Prostate gland (tissue), 2 donors: ENCODE measurements at places on chromosomes 16 and 17. TPM values are rescaled to one million over a fixed set of nuclear protein-coding genes. Genes with fewer than 3 reads are reported as not detected.

GRCh38 chr17:4513113-4514032, 14.7 kb downstream of the SPNS2 start:
- no peak for DNase-seq

DNA sequence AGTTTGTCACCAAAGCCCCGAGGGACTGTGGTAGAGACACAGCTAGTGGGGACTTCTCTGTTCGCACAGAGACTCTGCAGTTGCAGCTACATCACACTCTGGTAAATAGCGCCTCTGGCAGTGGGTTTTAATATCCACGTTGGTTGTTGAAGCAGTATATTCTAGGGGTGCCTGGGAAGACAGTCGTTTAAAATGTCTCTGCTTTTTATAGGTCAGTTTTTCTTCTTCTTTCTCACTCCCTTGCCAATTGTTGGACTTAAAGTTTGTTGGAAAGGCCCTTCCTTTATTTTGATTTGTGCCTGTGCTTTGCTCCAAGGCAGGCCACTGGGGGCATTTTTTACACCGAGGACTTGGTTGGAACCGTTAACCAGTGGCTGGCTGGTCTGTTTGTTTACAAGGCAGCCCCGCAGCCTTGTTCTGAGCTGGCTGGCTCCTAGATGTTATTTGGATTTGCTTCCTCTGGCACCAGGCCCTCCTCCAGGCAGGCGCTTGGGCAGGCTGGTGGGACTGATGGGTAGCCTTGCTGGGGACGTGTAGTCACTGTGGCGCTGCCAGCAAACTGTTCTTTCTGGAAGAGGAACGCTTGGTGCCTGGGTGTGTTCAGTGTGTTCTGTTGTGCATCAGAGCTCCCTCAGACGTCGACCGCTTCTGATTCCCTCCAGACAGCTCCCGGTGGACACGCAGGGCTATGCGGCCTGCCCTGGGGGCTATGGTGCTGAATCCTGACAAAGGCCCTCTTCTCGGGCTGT, 218.2 kb upstream of the CHMP6 start:
- peak; percentile 35 for DNase-seq

GRCh38 chr17:80220054-80220735, at the start of the genes SGSH and SLC26A11:
SGSH (minus strand) TSS chr17:80220333; CDS start chr17:80220313, 20 bp downstream.
SLC26A11 (plus strand) TSS chr17:80220427; CDS start chr17:80221561, 1,134 bp downstream.
- peak; percentile 79 for DNase-seq

DNA sequence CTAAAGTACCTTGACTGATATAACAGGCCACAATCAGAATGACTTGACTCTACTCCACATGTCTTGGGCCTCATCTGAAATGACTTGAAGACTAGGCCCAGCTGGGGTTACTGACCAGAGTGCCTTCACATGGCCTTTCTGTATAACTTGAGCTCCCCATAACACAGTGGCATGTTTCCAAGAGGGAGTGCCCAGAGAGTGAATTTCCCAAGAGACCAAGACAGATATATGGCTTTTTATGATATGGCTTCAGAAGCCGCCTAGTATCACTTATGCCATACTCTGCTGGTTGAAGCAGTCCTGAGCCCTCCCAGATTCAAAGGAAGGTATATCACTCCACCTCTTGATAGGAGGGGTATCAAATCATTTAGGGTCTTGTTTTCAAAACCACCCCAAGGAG, 357.5 kb upstream of the EEF2KMT start:
- no peak for DNase-seq

- no peak for DNase-seq
These were observed 298.6 kb downstream of the SEC14L1 start for GRCh38 chr17:77439189-77440018.

GRCh38 chr17:57898487-57899311, 48.9 kb upstream of the MRPS23 start:
- peak; percentile 51 for DNase-seq

GRCh38 chr16:68093816-68094613, 8.8 kb downstream of the NFATC3 start:
- no peak for DNase-seq

DNA sequence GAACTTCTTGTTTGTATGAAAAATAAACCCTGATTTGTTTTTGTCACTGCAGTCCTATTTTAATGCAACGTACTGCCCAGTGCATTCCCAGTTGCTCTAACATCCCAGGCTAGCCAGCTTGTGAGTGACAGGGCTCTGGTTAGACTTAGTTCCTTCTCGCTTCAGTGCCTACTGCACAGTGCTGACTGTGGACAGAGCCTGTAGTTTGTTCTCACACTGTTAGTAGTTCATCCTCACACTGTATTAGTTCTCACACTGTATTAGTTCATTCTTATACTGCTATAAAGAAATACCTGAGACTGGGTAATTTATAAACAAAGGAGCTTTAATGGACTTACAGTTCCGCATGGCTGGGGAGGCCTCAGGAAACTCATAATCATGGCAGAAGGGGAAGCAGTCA, 116.6 kb upstream of the SALL1 start:
- DNase-seq: no peak

GRCh38 chr16:31480851-31481536, 1.9 kb upstream of the SLC5A2 start:
- DNase-seq: no peak

GRCh38 chr16:66639091-66639885, 34.8 kb downstream of the CMTM3 start:
- no peak for DNase-seq

DNA sequence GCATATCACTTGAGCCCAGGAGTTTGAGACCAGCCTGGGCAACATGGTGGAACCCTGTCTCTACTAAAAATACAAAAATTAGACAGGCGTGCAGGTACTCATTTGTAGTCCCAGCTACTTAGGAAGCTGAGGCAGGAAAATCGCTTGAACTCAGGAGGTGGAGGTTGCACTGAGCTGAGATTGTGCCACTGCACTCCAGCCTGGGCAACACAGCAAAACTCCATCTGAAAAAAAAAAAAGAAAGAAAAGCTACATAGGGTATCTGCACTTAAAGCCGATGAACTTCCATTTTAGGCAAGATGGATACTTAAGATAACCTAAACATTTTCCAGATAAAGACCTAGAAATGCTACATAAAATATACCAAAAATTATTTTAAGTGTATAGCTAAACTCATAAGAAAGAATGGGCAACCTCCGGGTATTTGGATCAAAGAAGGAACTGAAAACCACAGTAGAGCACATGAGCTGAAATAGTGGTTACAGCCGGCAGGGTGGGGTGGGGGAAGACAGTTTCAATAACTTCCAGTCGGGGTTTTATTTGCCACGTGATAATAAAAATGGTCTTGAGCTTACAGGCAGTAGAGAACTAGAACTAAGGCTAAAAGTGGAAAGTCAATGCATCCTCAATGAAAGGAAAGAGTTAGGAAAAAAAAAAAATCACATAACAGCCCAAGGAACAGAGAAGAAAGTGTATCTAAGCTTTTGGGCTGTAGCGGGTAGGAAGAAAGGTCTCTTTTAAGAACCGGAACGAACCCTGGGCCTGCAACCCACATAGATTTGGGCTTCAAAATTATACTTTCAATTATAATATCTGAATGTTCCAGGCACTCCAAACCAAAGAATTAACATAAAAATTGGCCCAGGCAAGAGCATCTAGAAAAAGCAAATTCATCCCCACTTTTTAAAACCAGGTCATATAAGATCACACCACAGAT, 53.1 kb downstream of the CFDP1 start:
- no peak for DNase-seq

GRCh38 chr16:48246066-48246465, 1.3 kb downstream of the ABCC11 start:
- no peak for DNase-seq

GRCh38 chr17:67238991-67239390, 6.0 kb downstream of the HELZ start:
- DNase-seq: no peak

DNA sequence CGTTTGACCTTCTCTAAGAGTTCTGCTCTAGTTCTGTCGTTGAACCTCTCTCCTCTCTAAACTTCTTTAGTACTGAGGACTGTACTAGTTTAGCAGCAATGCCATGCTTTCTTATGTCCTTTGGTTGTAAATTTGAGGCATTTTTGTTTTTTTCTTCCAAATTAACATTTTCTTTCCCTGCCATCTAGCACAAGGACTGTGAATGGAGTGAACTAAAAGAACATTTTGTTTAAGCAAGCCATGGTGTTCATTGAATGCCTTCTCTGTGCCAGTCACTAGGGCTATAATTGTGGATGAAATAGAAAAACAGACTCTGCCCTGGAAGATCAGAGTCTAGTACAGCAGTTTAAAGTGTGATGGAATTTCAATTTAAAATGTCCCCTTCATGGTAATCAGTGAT, 137.9 kb downstream of the FTO start:
- no peak for DNase-seq

DNA sequence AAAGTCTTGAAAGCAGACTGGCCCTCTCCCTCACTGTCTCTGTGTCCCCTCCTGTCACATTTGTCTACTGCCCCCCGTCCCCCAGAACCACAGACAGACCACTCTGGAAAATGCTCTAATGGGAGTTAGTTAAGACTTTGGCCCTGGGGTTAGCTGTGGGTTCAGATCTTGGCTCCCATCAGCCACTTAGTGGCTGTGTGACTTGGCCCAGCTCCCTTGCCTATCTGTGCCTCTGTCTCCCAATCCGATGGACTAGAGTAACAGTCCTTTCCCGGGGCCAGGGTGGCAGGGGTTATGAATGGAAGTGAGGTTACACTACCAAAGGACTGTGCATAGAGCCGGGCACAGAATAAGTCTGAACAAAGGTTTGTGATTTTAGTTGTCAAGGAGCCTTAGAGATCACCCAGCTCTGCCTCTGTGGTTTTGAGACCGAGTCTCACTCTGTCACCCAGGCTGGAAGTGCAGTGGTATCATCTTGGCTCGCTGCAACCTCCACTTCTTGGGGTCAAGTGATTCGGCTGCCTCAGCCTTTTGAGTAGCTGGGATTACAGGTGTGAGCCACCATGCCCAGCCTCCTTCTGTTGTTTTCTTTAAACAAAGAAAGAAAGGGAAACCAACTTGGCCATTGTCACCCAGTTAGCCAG, 23.7 kb downstream of the PPL start:
- no peak for DNase-seq

GRCh38 chr16:56183266-56183665, 8.0 kb upstream of the GNAO1 start:
- DNase-seq: no peak

DNA sequence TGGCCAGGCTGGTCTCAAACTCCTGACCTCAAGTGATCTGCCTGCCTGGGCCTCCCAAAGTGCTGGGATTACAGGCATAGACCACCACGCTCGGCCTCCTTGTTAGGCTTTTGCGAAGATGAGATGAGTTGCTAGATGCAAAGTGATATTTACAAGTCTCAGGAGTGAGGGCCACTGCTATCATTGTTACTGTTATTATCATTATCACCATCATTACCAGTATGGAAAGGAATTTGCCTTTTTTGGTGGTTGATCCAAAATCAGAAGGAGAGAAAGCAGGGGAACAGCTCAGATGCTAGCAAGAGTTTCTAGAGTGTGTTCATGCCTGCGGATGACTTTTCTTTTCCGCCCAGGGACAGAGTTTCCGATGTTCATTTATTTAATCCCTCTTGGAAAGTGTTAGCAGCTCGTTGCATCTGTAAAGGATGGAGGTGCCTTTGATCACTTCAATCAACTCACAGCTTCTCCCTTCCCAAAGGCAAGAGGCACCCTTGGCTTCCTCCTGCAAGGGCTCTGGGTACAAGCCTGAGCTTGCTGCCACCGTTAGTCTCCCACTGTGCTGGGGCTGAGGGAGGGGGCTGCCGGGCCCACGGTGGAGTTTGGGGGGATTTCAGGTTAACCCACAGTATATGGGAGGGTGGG, 21.6 kb downstream of the ITPRIPL2 start:
- DNase-seq: no peak

Gene KRTAP1-5
- 0.51 TPM for total RNA-seq

Gene TNFSF13
- total RNA-seq: 21.1 TPM

Gene NKD1
- total RNA-seq: 7.0 TPM

Gene ALDOC
- 55.0 TPM for total RNA-seq

Gene PRRT2
- total RNA-seq: 19.2 TPM

Gene ANKFN1
- total RNA-seq: 3.0 TPM

Gene DRC3
- total RNA-seq: 4.5 TPM

Gene TMEM238L
- total RNA-seq: 7.7 TPM
